IMR-90 (cell line): ENCODE measurements at places on chromosomes 6 and 20. TPM values are rescaled to one million over a fixed set of nuclear protein-coding genes. Genes with fewer than 3 reads are reported as not detected.

Gene OPRM1
- total RNA-seq, result not detected in 2 replicates

Gene ADAM33
- total RNA-seq, result under 0.01 and 0.18 TPM in 2 replicates

Gene NHSL1
- total RNA-seq, result 6.9 and 7.2 TPM in 2 replicates

Gene MPC1
- 10.9 and 16.1 TPM in 2 replicates for total RNA-seq

Gene PRIM2
- 37.5 and 50.5 TPM in 2 replicates for total RNA-seq

Gene CTAGE9
- not detected in 2 replicates for total RNA-seq

Gene TP53TG5
- total RNA-seq, result not detected in 2 replicates

Gene LYRM4
- total RNA-seq, result 11.5 and 16.1 TPM in 2 replicates

Gene TMEM200A
- 37.1 and 47.8 TPM in 2 replicates for total RNA-seq

Gene SIGLEC1
- total RNA-seq, result not detected in 2 replicates
